Dermis blood vessel endothelial cell (primary cell): ENCODE measurements at places on chromosomes 12 and 14. TPM values are rescaled to one million over a fixed set of nuclear protein-coding genes. Genes with fewer than 3 reads are reported as not detected.
A peak's percentile ranks its signal among the peaks of the same experiment; 100 is the strongest.

DNA sequence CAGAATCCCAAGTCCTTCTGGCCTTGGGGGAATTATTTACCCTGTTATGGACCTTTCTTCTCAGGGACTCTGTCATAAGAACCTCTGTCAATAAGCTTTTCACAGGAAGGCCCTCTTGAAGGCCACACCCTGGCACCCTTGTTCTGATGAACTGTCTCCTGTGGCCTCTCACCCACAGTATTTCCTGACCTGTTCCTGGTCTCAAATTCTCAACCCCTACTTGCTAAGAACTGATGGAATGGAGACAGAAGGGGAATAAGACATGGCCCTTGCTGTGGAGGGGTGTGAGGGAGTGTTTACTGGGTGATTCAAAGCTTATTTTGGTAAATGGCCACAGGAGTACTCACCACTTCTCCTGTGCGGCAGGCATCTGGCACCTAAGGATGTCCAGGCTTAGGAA lies 1082.9 kb downstream of the BCL11B start:
- DNase-seq = no peak

HOXC6 gene
- total RNA-seq = under 0.01 and 0.05 TPM in 2 replicates

KRT2 gene
- total RNA-seq = not detected in 2 replicates

DNA sequence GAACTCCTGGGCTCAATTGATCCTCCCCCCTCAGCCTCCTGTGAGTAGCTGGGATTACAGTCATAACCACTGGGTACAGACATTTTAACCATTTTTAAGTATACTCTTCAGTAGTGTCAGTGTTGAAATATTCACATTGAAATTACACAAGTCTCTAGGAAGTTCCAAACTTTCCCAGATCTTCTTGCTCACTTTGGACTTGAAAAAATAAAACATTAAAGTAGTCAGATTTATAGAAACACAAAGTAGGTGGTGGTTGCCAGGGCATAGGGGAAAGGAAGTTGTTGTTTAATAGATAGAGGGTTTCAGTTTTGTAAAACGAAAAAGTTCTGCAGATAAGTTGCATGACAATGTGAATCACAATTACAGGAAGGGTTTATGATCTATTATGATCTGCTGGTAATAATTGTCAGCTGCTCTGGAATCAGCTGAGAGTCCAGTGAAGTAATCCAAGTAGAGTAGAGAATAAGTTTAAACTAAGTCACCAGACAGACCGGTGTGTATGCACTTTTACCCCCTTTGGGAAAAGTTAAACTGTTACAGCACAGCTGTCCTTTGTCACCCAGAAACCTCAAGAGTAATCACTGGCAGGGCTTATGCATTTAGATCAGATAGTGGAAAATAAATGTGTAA lies 27.4 kb downstream of the PCNX1 start:
- peak; percentile 51 for DNase-seq

- no peak for DNase-seq
Observed at GRCh38 chr12:117439531-117440001, 78.1 kb upstream of the NOS1 start.

LPAR5 gene
- total RNA-seq = not detected in 2 replicates

DNA sequence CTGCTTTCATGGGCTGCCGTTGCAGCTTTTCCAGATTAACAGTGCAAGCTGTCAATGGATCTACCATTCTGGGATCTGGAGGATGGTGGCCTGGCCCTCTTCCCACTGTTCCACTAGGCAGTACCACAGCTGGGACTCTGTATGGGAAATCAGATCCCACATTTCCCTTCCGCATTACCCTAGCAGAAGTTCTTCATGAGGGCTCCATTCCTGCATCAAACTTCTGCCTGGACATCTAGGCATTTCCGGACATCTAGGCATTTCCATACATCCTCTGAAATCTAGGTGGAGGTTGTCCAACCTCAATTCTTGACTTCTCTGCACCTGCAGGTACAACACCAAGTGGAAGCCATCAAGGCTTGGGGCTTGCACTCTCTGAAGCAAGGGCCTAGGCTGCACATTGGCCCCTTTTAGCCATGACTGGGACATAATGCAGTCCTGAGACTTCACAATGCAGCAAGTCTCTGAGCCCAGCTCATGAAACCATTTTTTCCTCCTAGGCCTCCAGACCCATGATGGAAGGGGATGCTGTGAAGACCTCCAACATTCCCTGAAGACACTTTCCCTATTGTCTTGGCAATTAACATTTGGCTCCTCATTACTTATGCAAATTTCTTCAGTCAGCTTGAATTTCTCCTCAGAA lies 863.3 kb downstream of the C12orf50 start:
- no peak for DNase-seq

DNA sequence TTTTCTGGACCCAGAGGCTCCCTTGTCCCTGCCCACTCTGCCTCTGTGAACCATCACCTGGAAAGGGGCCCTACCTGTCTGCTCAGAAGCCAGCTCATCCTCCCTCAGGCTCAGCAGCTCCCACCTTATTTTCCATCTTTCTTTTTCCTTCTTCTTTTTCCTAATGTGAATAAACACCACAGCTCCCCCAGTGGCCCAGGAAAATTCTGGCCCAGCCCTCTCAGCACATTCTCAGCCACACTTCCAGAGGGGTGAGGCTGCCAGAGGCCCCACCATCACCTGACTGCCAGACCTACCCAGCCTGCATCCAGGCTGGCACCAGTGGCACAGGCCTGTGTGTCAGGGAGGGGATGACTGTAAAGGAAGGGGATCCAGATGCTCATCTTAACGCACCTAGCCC lies 23.0 kb downstream of the ZFHX2 start:
- DNase-seq = no peak

GRCh38 chr14:21557084-21557901 lies 22.6 kb downstream of the OR10G3 start:
- peak; percentile 91 for DNase-seq

DNA sequence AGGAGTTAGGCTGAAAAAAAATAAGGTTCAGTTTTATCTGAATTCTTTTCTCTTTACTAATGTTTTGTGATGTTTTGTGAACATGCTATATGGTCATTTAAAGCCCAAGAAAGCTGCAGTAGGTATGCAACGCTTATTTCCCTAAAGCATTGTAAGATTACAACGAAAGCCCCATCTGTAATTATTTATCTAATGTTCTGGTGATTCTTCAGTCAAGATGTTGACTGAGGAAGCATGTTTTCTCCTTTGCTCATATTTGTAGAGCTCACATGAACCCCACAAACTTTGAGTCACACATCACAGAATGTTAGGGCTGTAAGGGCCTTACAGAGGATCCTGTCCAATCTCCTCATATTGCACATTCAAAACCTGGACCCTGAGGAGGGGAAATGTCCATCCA lies 3.2 kb upstream of the TUBA1C start:
- no peak for DNase-seq

GRCh38 chr14:95667249-95667693 lies 19.0 kb upstream of the TCL1B start:
- DNase-seq = no peak

GRCh38 chr14:48401321-48401720 lies 725.9 kb upstream of the MDGA2 start:
- DNase-seq = no peak

GRCh38 chr12:127282786-127283565 lies 984.0 kb upstream of the TMEM132C start:
- DNase-seq = no peak

GRCh38 chr14:41642789-41643188 lies 36.1 kb downstream of the LRFN5 start:
- DNase-seq = no peak

CCDC196 gene
- total RNA-seq = not detected in 2 replicates

GRCh38 chr12:105581420-105581819 lies 250.9 kb downstream of the C12orf75 start:
- DNase-seq = peak; percentile 26

ZNF891 gene
- total RNA-seq = 0.93 and 1.0 TPM in 2 replicates

- no peak for DNase-seq
Observed at GRCh38 chr12:132056320-132056719, 87.8 kb downstream of the DDX51 start.

- DNase-seq = peak; percentile 73
Observed at GRCh38 chr12:132638541-132639408, 20.2 kb downstream of the P2RX2 start.

GPRC5D gene
- 0.17 TPM in 1 of 2 replicates, not detected in the other for total RNA-seq

KLRC2 gene
- total RNA-seq = not detected in 2 replicates

DNA sequence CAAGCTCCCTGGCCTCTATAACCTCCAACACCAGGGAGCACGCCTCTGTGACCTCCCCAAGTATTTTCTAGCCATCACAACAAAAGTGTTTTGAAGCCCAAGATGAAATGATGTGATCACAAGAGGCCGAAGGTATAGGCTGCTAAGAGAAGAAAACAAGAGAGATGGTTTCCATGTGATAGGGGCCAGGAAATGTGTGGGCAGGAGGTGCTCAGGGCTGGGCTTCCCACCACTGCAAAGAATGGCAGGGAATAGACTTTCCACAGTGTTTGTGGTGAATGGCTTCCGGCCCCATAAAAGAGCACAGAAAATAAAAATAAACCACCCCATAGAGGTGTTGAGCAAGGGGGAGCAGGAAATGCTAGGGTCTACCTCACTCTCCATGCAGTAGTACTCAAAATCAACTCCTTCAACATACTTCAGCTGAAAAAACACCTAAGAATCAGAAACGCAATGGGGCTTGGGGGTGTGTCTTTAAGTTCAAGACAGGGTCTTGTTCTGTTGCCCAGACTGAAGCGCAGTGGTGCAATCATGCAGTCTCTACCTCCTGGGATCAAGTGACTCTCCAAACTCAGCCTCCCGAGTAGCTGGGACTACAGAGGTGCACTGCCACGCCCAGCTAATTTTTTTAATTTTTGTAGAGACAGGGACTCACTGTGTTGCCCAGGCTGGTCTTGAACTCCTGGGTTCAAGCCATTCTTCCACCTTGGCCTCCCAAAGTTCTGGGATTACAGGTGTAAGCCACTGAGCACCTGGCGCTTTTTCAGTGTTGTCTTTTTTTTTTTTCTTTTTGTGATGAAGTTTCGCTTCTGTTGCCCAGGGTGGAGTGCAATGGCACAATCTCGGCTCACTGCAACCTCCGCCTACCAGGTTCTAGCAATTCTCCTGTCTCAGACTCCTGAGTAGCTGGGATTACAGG lies 27.1 kb downstream of the DAD1 start:
- peak; percentile 60 for DNase-seq

SLC5A8 gene
- not detected in 2 replicates for total RNA-seq

DYNLL1 gene
- total RNA-seq = 265 and 287 TPM in 2 replicates

DNA sequence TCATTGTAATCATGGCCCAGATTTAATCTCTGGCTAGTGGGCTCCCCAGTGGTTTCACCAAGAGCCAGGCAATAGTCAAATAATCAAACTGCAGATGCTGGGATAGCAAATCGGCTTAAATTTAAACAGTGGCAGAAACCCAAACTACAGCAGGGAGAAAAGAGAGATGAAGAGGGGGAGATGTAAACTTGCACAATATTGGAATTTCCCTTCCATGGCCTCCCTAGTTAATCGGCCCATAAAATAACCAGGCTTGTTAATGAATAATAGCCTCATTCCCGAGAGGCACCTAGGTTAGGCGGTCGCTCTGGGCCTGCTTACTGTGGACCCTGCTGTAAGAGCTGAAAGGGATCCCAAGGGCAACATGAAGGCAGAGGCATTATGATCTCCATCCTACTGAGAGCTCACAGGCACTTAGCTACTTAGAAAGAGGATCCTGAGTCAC lies 116.2 kb downstream of the NUAK1 start:
- DNase-seq = no peak

ACACB gene
- 6.0 and 8.8 TPM in 2 replicates for total RNA-seq

PIK3C2G gene
- total RNA-seq = 1.0 and 3.0 TPM in 2 replicates

GRCh38 chr12:65655074-65655493 lies 169.2 kb upstream of the HMGA2 start:
- peak; percentile 60 for DNase-seq

COCH gene
- total RNA-seq = 1.2 and 1.9 TPM in 2 replicates

CBLN3 gene
- total RNA-seq = 0.84 and 1.0 TPM in 2 replicates

- no peak for DNase-seq
Observed at GRCh38 chr14:61698206-61698980, 3.1 kb downstream of the HIF1A start.

DNA sequence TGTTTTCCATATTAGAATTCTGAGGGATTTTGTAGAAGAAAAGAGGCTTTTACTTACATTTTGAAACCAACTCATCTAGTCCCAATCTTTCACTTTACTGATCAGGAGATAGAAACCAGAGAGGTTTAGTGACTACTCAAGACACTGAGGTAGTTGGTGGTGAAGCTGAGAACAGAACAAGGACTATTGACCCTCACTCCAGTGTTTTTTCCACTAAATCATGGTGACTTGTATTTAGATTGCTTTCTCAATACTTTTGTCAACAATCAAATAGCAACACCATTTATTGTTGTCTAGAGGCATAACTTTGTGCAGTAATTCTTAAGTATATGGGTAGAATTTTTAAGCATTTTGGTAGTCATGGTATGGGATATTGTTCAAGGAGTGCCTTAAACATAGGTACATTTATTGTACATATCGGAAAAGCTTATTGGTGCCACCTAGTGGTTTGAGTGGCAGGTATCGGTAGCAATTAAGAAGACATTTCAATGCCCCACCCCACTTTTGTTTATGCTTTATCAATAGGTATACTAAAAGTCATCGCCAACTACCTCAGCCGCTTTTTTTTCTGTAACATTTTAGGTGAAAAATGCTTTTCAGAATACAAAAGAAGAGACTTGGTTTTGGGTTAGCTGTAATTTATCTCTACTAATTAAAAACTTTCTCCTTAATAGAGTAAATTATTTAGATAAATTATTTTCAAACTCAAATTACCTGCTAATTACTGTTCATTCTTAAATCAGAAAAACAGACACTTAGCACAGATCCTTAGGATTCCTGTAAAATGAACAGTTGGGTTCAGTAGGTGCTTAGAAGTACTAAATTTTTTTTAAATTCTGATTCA lies 47.3 kb upstream of the PAWR start:
- DNase-seq = peak; percentile 83
